ENCODE measurements at places on chromosomes 4 and X.

DNA sequence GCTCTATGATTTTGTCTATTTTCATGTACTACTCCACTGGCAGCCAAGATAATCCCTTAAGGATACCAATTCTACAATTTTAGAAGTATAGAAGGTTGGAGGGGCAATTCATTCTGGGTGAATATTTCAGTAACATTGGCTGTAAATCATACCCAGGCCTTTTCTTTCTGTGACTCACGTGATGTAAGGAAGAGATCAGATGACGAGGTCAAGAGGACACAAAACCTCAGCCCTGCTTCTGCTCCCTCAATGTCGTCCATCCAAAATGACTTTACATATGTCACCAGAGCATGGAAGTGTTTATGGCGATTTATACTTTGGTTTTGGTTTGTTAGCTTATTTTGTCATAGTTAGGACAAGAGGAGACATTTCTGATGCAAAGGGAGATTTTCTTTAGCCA is 70.7 kb upstream of the SLC4A4 start:
- DNase-seq: no peak

- DNase-seq: no peak
These were observed 13.3 kb downstream of the SRP72 start for GRCh38 chr4:56480691-56481090.

DNA sequence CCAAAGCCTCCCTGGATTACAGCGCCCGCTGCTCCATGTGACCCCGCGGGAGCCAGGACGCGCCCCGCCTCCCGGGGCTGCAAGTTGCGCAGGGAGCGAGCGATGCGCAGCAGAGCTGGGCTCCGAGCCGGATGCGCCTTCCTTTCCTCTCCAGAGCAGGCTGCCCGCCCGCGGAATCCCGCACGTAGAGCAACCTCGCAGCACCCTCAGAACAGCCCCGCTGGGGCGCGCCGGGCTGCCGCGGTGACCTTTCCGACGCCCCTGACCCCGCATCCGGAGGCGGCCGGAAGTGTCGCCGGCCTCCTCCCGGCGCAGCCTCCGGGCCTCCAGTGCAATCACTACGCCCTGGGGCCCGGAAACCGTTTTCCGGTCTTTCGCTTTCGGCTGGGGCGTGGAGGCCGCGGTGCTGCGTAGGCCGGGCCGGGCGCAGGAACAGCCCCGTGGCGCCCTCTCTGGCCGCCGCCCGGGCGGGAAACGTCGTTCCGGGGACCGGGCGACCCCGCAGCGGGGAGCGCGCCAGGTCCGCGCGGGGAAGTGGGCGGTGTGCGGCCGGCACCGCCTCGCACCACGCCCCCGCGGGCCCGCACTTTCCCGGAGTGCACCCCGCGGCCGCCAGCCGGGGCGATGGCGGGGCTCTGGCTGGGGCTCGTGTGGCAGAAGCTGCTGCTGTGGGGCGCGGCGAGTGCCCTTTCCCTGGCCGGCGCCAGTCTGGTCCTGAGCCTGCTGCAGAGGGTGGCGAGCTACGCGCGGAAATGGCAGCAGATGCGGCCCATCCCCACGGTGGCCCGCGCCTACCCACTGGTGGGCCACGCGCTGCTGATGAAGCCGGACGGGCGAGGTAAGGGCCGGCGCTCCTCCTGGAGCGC is at the start of gene CYP4V2:
TSS of gene CYP4V2 (plus strand) at position 368 of the 866 bp plus-strand sequence. CDS start at position 625, 257 bp downstream.
- peak; percentile 74 for DNase-seq

- DNase-seq: no peak
These were observed 257.2 kb downstream of the FBXW7 start for GRCh38 chr4:152278505-152279233.

- DNase-seq: no peak
These were observed 36.5 kb downstream of the WDR1 start for GRCh38 chr4:10079912-10080588.

- DNase-seq: no peak
These were observed 129.1 kb upstream of the SMAD1 start for GRCh38 chr4:145352438-145353145.

DNA sequence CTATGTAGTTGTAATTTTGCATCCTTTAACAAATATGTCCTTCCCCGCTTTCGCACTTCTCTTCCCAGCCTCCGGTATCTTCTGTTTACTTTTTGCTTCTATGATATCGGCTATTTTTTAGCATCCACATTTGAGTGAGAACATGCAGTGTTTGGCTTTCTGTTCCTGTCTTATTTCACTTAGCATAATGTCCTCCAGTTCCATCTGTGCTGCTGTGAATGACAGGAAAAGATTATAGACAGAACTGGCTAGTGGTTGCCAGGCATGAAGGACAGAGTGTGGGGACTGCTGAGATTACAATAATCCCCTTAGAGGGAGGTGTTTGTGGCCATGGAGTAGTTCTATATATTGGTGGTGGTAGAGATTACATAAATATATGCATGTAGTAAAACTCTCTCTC is 588.6 kb downstream of the NLGN4X start:
- no peak for DNase-seq

GRCh38 chr4:83178029-83178428 is 63.5 kb upstream of the PLAC8 start:
- no peak for DNase-seq

GRCh38 chr4:185031611-185032010 is 13.3 kb downstream of the HELT start:
- no peak for DNase-seq

DNA sequence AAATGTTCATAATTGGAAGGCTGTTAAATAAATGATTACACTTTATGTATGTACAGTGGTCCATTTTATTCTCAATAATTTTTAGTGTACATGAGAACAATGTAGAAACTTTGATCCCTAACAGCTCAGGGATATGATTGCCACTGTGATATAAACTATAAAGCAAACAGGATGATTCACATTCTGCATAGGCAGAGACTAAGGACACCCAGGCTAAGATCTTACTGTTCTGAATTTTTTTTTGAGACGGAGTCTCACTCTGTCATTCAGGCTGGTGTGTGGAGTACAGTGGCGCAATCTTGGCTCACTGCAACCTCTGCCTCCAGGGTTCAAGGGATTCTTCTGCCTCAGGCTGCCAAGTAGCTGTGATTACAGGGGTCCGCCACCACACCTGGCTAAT is 186.6 kb downstream of the PDGFC start:
- no peak for DNase-seq

- DNase-seq: no peak
These were observed 790 bp downstream of the CLGN start for GRCh38 chr4:140426610-140427105.

- no peak for DNase-seq
These were observed 99.2 kb downstream of the TSPAN7 start for GRCh38 chrX:38660395-38661102.

- DNase-seq: no peak
These were observed 404.2 kb downstream of the MID1IP1 start for GRCh38 chrX:39205467-39205866.

- no peak for DNase-seq
These were observed 144.8 kb downstream of the BCOR start for GRCh38 chrX:39952989-39953388.

- no peak for DNase-seq
These were observed 7.5 kb downstream of the SMIM10 start for GRCh38 chrX:134998246-134998645.

GRCh38 chrX:29422034-29422433 is 793.3 kb upstream of the MAGEB2 start:
- DNase-seq: no peak

DNA sequence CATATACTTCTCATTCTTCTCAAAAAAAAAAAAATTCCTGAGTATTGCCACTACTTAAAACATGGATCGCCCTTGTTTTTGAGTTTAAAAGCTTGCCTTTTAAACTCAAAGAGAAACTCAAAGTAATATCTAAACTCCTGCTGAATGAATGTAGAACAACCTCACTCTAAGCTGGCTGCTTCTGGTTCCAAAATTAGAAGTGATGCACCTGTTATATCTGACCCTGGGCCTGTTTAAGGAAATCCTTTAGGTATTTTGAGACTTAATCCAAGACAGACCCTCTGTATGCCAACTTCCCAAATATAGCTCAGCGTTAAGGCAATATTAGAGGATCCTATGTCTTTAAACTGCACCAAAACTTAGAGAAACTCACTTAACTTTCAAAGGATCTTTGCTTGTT is 1.8 kb upstream of the OTUD4 start:
- DNase-seq: no peak

- no peak for DNase-seq
These were observed 120.2 kb downstream of the KLHL13 start for GRCh38 chrX:117996408-117996807.

DNA sequence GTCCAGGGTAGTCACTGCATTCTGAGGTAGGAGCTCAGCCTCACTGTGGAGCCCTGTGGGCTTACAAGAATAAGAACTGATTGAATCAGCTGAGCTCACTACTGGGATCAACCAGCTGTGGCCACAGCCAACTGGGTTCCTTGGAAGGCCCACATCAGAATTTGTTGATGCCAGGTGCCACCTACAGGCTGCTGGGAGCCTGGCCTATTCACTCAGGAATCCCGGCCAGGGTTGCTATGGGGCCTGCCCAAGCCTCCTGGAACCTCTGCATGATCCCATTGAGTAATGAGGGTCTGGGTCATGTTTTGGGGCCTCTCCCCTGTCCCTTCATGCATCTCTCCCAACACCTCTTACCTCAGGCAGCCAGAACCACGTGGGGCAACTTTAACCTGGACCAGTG is 53.9 kb upstream of the KIAA1210 start:
- no peak for DNase-seq

DNA sequence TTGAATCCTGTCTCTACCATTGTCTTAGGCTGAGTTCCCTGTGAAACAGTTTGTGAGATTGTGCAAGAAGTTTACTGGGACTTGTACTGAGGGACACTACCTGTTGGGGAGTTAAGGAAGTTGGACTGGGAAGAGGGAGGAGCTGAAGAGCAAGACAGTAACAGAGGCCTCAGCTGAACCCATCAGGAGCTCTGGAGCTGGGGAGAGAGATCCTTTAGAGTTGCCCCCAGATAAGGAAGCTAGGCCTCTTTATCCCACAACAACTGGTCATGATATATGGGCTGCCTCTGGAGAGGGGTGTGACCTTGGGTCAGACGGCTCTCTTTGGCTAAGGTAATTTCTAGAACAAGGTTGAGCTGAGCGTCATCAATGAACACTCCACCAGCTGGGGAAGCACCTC is 137.8 kb upstream of the SLC4A4 start:
- DNase-seq: no peak

DNA sequence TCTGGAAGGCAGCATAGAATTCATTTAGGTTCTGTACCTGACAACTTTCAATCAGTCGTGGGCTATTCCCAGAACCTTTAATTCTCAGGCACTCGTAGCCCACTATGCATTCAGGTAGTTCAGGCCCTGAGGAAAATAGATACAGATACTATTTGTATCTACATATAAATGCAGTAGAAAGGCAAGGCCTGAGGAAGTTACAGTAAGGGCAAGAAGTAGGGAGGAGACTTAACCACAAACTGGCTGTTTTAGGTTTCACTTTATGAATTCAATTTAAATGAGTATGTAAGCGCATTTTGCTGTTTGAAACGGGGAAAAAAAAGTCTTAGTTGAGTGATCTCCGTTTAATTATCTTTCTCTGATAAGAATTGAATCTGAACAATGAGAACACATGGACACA is 529.4 kb upstream of the ATOH1 start:
- DNase-seq: no peak

DNA sequence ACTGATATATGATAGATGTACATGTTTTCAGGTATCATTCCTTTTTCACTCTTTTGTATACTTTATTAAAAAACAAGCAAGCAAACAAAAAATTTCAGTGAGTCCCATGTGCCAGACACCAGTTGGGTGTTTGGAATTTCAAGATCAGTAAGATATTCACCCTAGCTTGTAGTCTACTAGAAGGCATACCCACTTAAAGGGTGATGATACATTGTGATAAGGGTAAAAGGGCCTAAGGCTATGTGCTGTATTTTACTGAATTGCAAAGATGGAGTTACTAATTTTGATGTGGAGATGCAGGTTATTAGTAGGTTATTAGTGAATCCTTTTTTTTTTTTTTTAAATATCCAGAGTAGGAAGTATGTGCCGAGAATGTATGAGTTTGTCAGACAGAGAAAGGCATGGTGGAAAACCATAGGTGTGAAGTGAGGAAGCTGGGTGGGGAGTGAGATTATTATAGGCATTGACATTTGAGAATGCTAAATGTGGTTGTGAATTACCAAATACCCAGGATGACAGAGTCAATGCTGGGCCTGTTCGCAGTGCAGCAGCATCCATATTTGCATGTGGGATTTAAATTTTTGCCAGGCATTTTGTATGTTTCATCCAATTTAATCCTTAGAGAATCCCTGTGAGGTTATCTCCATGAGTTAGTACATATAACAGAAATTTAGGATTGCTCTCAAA is 10.1 kb downstream of the STIM2 start:
- DNase-seq: no peak

DNA sequence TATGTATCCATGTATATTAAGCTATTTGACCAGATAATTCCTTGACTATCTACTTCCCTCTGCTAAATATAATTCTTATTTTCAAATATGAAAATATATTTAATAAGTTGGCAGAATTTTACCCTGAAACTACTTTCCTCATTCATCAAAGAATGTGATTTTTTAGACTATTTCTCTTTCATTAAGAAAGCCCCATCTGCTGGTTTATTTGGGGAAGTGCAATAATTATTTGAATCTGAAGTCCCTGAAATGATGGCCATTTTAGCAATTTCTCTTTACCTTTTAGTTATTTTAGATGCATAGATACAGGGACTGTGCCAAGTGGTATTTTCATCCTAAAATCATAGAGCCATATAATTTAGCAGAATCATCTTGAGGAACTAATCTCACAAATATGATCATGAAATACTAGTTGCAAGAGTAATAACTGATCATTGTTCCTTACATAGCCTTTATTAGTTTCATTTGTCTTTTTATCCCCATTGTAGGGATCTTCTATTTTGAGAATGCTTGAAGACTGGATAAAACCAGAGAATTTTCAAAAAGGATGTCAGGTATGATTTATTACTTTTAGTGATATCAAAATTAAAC is 39.0 kb downstream of the ENPEP start:
- no peak for DNase-seq

GRCh38 chrX:24646006-24646405 is 1.1 kb downstream of the PCYT1B start:
- no peak for DNase-seq

GRCh38 chr4:38904090-38904666 is 36.6 kb downstream of the FAM114A1 start:
- no peak for DNase-seq

DNA sequence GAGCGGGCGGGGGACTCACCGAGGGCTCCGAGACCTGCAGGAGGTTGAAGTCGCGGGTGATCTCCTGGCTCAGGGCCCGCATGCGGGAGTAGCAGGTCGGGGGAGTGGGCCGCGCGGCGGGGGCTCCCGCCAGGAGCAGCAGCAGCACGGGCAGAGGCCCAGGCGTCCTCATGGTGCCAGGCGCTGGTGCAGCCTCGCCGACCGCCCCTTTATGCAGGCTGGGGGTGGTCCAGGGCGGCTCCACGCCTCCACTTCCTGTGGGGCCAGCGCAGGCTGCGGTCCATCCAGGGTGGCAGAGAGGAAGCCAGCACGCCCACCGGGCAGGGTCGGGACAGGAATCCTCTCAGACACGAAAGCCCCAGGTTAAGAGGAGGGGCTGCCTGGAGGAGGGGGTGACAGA is at the start of gene CYTL1:
TSS of gene CYTL1 (minus strand) at position 185 of the 400 bp plus-strand sequence. CDS start at position 172, 13 bp downstream.
- DNase-seq: no peak

- DNase-seq: no peak
These were observed 421.8 kb downstream of the GBA3 start for GRCh38 chr4:23114538-23114937.

GRCh38 chr4:54277691-54278090 is 48.6 kb downstream of the PDGFRA start:
- DNase-seq: no peak

Data from activated gamma-delta T cell treated with anti-CD3 and anti-CD28 coated beads, Interleukin-2, amount 50 U/mL, for 16 hours (primary cell).